ENCODE measurements at places on chromosomes 11 and 22.

GRCh38 chr11:116112087-116112935 lies 608.1 kb upstream of the CADM1 start:
- DNase-seq: no peak

GRCh38 chr11:10747733-10748132 lies 3.3 kb upstream of the CTR9 start:
- DNase-seq: no peak

DNA sequence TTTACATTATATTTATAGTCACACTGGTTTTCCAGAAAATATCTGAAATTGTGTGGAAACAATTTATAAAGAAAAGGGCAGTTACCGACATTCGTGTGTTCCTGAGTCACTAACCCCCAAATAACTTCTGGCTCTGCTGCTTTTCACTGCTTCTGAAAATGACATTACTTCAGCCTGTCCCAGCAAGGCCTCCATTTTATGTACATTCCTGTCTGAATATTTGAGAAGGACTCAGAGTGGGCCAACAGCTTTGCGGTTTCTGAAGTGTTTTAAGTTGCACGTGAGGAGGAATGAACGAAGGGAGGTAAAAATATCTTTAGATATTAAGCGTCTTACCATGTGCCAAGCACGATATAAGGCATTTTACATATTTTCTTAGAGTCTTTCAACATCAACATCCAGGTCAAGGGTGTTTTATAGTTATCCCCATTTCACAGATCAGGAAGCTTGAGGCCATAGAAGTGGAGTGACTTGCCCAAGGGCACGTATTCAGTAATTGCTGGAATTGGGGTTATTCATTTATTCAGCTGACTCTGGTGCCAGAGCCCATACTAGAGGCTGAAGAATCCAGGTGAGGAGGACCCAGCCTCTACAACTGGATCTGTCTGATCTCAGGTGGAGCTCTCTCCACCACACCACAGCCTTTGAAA lies 30.8 kb upstream of the WNT11 start:
- no peak for DNase-seq

DNA sequence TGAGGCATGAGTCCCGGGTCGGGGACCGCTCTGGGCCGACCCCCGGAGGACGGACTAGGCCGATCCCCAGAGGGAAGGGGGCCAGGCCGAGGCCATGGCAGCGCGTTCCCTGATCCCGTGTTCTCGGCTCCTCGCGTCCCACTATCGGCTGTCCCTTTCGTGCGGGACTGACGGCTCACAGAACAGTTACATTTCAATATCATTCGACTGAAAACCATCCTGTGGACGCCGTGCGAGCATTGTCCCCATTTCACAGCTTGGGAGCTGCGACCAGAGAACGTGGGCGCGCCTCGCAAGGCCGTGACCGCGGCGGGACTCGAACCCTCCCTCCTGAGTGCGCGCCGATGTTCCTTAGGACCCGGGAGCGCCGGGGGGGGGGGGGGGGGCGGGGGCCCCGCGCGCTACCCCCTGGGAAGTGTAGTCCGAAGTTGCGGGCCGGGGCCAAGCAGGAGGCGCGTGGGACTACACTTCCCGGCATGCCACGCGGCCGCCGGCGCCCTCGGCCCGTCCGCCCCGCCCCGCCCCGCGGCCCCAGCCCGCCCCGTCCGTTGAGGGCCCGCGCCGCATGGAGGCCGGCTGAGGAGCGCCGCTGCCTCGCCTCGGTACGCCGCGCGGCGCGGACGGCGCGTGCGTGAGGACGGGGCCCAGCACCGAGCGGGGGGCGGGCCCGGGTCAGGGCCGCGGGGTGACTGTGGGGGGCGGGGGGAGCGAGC lies at the start of gene TRABD:
Gene TRABD, plus strand, starts transcription at position 539 of the 713 bp plus-strand sequence. CDS start 7,148 bp downstream, outside the sequence.
- no peak for DNase-seq

- DNase-seq: no peak
These were observed 19.0 kb upstream of the SYT8 start for GRCh38 chr11:1815751-1816150.

- no peak for DNase-seq
These were observed 772 bp downstream of the TBC1D10C start for GRCh38 chr11:67404515-67405195.

- no peak for DNase-seq
These were observed 245.0 kb upstream of the TBCEL start for GRCh38 chr11:120778685-120779490.

DNA sequence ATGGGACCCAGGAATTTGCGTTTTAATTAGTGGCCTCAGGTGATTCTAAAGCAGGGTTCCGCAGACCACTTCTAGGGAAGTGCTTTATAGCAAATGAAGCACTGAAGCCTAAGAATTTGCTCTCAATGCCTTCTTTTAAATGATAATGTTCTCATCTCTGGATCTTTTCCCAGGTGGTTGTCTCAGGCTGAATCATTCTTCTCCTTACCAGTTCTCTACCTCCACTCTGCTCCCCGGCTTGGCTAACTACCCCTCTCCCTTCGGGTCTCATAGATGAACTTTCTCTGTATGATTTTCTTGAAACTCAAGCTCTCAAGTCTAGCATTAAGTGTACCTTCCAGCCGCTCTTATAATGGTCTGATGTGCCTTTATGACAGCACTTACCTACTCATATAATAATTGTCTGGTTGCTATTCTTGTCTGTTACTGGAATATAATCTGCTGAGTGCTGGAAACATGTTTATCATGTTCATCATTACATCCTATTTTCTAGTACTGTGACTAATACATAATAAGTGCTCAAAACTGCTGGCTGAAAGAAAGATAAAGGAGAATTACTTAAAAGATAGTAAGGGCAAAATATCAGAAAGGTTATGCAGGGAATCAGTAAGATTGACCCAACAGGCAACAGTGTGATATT lies 195.9 kb upstream of the SESN3 start:
- DNase-seq: no peak

- DNase-seq: no peak
These were observed 35.6 kb downstream of the SERPINH1 start for GRCh38 chr11:75597636-75598035.

DNA sequence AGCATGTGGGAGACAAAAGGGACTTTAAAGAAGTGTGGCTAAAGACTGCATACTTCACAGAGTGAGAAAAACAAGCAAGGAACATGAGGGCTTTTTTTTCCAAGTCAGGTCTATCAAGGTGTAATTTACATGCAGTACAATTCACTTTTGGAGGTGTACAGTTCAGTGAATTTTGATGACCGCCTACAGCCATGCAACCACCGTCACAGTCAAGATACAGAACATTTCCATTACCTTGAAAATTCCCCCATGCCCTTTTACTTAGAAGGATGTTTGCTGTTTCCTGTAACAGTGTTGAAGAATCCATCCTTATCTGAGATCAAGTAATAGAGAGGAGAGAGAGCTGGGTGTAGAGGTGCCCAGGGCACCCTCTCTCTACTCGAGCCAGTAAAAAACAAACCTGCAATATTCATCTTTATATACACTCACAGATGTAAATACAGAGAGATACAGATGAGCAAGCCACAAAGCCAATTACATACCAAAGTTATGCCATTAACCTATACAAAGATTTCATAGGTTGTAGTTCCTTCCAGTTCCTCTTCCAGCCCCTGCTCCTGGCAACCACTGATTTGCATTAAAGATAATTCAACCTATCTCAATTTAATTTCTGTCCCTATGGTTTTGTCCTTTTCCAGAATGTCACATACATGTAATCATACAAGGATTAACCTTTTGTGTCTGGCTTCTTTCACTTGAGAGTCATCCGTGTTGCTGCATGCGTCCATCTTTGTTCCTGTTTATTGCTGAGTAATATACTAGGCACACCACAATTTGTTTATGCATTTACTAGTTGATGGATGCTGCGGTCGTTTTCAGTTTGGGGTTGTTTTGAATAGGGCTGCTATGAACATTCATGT lies 35.0 kb upstream of the RASD2 start:
- no peak for DNase-seq

DNA sequence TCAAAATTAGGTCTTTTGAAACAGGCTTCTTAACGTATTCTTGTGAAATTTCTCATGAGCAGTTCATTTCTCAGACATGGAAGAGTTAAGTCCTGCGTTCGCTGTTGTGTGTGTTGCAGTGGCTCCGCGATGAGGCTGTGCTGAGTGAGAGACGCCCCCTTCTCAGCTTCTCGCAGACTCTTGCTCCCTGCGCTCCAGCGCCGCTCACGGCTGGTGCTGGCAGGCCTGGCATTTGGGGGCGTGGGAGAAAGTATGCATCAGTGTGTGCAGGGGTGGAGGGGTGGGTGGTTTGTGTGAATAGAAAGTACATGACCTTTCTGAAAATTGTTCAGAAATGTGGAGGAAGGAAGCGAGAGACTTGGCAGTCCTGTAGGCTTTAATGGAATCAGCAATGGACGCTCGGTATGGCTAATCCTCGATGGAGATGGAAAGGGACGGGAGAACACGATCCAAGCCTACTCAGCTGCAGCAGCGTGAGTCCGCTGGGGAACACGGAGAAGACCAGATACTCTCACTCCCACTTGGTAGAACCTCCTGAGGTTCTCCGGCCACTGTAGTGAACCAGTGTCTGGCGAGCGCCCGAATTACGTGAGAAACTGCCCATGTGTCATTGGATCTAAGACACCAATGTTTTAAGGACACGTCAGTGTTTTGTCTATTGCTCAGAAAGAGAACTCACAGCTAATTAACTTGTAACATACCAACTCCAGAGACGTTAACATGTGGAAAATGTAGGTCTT lies 5.9 kb downstream of the TAB1 start:
- no peak for DNase-seq

- DNase-seq: no peak
These were observed 4.1 kb upstream of the SEPTIN5 start for GRCh38 chr22:19710020-19710768.

DNA sequence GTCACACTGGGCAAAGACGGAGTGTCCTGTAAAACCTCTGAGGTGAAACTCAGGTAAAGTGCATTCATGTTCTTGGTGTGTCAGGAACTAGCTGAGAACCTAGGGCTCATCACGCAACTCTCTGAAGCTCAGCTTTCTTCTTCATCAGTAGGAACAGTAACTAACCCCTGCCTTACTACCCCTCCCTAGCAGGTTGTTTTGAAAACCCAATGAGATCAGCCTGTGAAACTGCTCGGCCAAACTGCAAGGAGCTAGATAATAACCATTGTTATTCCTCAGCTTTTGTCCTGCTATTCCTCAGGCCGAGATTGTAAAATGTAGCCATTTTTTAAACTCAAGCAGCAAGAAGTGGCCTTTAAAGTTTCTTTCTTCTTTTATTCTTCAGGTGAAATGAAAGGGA lies 9.8 kb upstream of the FJX1 start:
- no peak for DNase-seq

- DNase-seq: peak; percentile 87
These were observed 176.3 kb upstream of the TMEM45B start for GRCh38 chr11:129639300-129639699.

DNA sequence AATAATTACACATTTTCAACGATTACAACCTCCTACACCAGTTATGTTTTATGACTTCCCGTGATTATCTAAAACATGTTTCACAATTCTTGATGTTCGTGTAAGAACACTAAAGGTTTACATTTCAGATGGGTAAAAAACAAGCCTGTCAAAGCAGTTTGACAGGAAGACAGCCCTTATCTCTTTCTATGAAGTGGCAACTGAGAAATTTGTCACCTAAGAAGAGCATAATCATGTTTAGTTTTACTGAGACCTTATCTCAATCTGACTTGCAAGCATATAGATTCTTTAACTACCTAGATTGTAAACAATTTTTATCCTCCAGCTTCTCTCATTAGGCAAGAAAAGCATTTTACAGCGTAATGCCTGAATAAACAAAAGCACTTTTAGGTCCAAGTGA lies 218.4 kb upstream of the ZBED5 start:
- DNase-seq: no peak

GRCh38 chr22:32761251-32761903 lies 40.1 kb upstream of the TIMP3 start:
- DNase-seq: no peak

DNA sequence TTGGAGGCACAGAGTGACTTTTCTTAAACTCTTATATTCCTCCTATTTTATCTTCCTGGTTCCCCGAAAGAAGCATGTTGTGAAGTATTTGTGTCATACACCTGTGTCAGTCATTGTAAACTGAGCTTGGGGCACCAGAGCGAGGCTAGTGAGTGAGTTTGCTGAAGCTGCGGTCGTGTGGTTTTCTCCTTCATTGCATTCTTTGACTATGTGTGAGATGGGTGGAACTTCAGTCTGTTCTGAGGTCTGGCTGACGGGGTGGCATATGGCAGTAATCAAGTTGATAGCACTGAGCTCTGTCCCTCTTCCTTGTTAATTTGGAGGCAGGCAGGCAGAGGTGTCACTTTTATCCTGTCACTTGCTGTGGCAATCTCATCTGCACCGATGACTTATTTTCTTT lies 4.2 kb downstream of the VPS26B start:
- DNase-seq: peak; percentile 63

GRCh38 chr22:36182056-36182455 lies 19.6 kb downstream of the APOL4 start:
- no peak for DNase-seq

DNA sequence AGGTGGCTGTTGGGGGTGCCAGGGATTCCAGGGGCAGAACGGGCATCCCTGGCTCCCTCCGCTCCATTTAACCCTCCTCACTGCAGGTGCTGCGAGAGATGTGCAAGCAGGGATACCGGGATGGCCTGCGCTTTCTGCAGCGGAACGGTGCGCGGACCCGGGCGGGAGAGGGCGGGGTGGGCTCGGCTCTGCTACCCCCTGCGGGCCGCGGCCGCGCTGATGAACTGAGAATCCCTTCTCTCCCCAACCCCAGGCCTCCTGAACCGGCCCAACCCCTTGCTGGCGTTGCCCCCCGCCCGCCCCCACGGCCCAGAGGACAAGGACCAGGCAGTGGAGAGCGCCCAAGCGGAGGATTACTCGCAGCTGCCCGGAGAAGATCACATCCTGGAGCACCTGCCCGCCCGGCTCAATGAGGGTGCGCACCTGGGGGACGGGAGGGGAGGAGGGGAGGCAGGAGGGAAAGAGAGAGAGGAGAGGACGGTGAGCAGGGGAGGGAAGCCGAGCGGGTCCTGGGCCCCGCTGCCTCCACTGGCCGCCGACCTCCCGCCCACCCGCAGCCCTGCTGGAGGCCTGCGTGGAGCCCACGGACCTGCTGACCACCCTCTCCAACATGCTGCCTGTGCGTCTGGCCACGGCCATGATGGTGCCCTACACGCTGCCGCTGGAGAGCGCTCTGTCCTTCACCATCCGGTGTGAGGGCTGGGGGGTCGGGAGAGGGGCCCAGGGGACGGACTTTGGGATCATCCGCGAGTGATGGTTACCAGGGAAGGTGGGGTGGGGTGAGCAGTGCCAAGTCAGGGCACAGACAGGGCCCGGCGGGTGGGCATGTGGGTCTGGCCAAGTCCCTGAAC lies 4.1 kb upstream of the CRACR2B start:
- no peak for DNase-seq

DNA sequence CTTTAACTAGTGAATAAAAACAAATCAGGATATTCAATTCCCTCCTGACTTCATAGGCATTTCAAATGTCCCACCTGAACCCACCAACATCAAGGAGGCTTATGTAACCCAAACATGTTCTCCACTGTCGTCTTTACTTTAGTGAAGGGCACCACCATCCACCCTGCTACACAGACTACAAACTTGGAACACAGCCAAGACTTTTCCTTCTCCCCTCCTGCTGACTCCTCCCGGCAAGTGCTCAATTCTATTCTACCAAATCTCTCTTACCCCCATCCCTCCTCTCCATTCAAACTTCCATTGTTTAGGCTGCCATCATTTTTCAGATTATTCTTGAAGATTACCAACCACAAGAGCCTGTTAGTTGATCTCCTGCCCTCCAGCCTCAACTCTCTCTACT lies 24.3 kb downstream of the SAAL1 start:
- DNase-seq: no peak

GRCh38 chr11:111460856-111461255 lies 51.3 kb downstream of the BTG4 start:
- DNase-seq: peak; percentile 2
